Suppressor macrophage treated with lipopolysaccharide for 1 hour (primary cell): ENCODE measurements at places on chromosomes 2 and 18.
A peak's percentile ranks its signal among the peaks of the same experiment; 100 is the strongest.

DNA sequence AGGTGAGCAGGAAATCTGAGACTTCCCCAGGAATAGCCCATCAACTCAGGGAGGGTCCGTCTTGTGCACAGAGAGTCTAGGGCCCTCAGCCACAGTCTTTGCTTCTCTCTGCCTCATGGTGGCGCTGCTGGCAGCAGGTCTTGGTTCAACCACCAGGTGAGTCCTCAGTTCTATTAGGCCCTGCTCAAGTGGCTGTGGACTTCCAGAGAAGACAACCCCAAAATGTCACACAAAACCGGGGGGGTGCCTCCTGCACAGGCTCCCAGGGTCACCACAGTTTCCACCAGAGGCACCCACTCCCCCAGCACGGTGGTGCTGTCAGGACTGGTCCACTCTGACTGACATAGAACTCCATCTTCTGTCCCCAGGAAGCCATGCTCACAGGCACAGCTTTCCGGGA is 2.4 kb upstream of the CHRNG start:
- DNase-seq: no peak

GRCh38 chr2:1812926-1813325 is 68.6 kb upstream of the PXDN start:
- DNase-seq: no peak

DNA sequence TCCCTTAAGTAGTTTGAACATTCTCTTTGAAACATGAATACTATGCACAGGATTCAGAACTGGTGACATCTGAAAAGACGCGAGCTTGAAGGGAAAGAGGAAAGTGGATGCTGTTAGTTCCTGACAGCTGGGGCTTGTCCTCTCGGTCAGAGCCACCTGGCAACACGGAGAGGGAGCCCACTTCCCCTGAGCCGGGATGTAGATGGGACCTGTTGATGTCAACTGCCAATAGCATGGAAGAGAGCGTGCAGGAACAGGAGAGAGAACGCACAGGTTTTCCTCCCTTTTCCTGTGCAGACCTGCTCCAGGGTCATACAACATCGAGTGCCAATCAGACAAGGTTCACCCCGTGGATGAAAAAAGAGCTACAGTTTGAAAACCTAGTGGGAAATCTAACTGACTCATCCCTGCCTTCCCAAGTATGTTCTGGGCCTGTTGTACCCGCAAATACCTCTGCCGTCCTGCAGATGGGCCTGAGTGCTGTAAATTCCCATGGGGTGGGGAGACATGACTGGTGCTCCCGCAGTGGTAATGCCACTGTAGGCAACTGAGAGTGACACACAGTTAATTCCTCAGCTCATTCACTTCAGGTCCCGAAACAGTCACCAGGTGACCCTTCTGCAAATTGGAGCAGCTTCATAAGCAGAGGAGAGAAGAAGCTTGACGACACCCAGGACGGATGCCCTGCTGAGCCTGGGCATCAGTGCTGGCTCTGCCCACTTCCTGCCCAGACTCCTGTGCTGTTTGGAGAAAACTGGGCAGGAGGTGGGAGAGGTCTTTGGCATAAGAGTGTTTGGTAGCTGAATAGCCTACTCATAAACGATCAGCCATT is 13.9 kb upstream of the MBP start:
- no peak for DNase-seq

DNA sequence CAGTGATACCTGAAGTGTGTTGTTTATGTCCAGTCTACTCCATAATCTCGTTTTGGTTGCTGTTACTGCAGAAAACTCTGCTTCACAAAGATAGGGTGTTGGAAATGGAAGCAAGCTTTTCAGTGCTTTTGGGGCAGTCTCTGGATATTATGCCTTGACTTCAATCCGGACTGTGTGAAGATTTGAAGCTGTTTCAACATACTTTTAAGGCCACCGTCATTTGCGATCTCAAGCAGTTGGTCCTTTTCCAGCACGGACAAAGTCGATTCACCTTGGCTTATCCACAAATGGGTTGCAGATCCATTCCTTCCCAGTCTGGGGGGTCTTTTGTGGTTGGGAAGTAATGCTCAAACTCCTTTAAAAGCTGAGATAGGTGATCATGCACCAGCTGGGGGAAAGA is 20.4 kb downstream of the RBKS start:
- no peak for DNase-seq

GRCh38 chr2:55103046-55103445 is 52.8 kb upstream of the RTN4 start:
- peak; percentile 28 for DNase-seq

DNA sequence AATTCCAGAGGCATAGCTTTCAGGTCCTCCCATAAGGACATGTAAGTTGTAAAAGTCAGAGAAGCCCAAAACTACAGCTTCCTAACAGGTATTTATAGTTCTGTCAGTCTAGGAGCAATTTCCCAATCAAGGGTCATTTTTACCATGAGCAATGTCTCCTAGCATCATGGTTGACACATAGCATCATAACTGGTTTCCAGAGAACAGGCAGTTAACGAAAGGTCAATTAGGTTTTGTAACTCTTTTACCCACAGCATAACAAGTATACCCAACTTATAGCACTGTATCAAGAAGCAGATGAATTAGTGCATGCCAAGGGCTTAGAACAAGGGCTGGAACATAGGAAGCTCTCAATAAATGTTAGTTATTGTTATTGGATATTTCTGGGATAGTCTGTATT is 110.1 kb downstream of the MREG start:
- peak; percentile 41 for DNase-seq

- no peak for DNase-seq
Measured at GRCh38 chr2:20551260-20551944, 99.5 kb downstream of the HS1BP3 start.

DNA sequence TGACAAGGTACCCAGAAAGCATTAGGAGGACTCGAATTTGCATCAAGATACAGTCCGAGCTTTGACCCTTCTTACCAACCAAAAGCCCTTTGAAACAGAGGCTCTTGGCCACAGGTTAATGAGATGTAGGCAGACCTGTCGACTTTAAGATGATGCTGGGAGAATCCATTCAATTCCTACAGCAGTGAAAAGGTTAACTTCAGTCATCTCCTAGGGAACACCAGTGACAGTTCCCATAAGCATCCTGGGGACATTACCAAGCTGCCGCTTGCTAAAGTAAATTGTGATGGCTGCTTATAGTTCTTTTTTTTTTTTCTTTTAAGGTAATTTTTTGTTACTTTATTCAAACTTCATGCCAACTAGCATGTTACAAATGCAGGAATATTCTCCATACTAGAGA is 379.3 kb downstream of the SOX11 start:
- DNase-seq: no peak

- no peak for DNase-seq
Measured at GRCh38 chr2:108407864-108408729, 30.3 kb downstream of the SULT1C4 start.

DNA sequence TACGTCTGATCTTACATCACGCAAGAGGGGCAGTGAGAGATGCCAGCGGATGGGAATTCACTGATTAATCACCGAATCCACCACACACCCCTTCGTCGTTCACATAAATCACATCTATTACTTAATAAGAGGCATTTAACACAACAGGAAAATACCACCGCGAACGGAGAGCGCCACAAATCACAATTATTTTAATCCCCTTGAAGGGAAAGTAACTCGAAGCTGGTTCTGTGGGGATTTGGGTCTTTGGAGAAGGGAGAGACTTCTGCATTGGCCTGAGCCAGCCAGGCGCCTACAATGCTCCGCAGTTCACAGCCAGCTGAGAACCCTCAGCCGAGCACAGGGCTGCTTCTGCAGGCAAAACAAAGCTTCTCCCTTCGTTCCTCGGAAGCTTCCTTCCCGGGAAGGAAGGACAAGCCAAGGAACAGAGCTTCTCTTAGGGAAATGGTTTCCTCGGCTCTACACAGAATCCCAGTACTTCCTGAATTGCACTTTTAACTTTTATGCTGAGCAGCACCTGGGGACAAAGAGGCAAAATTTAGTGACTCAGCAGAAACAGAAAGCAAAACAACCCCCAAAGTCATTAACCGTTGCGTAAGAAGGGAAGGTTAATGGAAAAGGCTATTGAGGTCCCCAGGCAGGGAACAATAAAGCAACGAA is at the start of gene LRP1B:
LRP1B (minus strand) TSS at position 7 of the 660 bp plus-strand sequence. CDS start 287 bp downstream, outside the sequence.
- DNase-seq: peak; percentile 3

- DNase-seq: no peak
Measured at GRCh38 chr2:3535467-3535793, 16.1 kb upstream of the ADI1 start.

DNA sequence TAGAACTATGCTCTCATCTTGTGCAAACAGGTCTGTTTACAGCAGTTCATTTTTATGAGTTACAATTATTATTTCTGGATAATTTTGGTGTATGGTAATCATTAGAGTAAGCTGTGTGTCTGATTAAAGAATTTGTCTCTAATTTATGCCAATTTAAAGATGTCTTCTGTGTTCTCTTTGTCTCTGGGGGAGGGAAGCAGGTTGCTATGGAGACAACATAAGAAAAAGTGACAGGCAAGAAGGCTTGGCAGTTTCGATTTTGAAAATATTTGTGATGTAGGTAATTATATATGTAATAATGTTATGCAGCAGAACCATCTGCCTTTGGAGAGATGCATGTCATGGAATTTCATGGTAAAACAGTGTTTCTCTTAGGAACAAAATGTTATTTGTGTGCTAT is 78.2 kb downstream of the SH3RF3 start:
- DNase-seq: no peak

- DNase-seq: no peak
Measured at GRCh38 chr2:46999857-47000678, 84.5 kb upstream of the MCFD2 start.

DNA sequence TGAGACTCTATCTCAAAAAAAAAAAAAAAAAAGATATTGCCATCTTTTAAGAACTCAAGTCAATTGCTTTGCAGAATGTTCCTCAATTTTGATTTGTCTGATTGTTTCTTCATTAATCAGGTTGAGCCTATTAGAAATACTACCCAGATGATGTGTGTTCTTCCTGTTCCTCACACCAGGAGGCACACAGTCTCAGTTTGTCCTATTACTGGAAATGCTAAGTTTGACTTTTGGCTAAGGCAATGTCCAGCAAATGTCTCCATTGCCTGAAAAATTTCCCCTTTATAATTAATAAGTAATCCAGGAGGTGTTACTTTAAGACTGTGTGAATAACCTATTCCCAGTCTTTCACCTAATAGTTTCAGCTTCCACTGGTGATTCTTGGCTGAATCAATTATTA is 28.4 kb downstream of the BOLA3 start:
- peak; percentile 19 for DNase-seq

- DNase-seq: no peak
Measured at GRCh38 chr2:6835467-6835866, 30.2 kb downstream of the CMPK2 start.

GRCh38 chr2:239393388-239393940 is 7.4 kb downstream of the HDAC4 start:
- DNase-seq: no peak

- DNase-seq: no peak
Measured at GRCh38 chr2:107777974-107778373, 48.7 kb upstream of the RGPD4 start.

DNA sequence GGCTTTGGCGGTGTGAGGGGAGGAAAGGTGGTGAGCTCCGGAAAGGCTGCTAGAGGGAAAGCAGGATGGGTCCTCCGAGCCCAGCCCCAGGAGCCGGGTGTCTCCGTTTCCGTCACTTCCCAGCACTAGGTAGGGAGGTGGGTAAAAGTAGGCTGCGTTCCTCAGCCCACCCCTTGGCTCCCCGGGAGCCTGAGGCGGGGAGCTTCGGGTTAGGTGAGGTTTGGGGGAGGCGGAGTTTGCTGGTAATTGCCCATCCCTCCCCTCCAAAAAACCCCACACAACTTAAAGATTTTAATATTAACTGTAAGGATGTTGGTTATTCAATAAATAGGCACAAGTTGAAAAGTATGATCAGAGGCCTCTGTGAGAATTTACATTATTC is 552 bp upstream of the ATF2 start:
- no peak for DNase-seq

- DNase-seq: no peak
Measured at GRCh38 chr2:140998017-140998416, 1132.8 kb downstream of the LRP1B start.

- no peak for DNase-seq
Measured at GRCh38 chr2:205975082-205975949, 110.7 kb downstream of the INO80D start.

- DNase-seq: no peak
Measured at GRCh38 chr18:51480407-51481261, 283.2 kb upstream of the MEX3C start.

- no peak for DNase-seq
Measured at GRCh38 chr18:12779043-12779442, 76.2 kb downstream of the PSMG2 start.

DNA sequence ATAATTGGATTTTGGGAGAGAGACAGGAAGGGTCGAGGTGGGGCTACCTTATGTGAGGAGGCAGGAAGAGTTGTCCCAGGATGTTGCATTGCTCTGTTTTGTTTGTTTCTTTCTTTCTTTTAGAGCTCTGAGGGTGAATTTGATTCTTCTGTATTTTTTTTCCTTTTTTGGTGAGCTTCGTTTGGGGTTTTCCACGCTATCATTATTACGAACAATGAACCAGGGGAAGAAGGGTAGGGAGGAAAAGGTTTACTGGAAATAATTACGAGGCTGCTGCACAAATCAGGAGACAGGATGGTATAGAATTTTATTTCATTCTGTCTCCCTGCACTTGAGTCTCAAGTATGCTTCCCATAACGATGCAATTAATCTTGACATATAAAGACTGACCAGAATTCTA is 51.4 kb upstream of the ZNF516 start:
- peak; percentile 56 for DNase-seq

DNA sequence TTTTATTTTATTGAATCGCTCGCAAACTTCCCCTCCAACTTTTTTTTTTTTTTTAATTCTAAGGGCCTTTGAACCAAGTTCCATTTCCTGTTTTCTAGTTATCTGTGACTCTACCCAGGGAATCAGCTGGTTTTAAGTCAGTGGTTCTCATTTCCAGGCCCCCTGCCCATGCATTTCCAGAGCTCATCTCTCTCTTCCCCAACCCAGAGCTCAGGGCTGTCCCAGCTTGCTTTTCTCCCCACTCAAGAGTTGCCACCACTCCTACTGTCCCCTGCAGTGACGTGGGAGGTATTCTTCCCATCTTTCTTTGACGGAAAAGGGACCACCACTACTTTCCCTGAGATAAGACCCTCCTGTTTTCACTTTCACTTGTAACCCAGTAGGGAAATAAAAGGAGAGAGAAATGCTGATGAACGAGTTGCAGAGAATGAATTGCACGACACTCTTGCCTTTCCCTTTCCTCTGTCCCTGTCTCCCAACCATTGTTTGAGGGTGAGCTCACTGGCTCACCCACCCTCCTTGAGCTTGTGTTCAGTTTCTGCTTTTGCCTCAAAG is 42.1 kb downstream of the TET3 start:
- peak; percentile 76 for DNase-seq

- DNase-seq: no peak
Measured at GRCh38 chr2:220280736-220281135, 653.3 kb downstream of the SLC4A3 start.

GRCh38 chr2:174753038-174753633 is 11.1 kb downstream of the CHRNA1 start:
- DNase-seq: peak; percentile 34

DNA sequence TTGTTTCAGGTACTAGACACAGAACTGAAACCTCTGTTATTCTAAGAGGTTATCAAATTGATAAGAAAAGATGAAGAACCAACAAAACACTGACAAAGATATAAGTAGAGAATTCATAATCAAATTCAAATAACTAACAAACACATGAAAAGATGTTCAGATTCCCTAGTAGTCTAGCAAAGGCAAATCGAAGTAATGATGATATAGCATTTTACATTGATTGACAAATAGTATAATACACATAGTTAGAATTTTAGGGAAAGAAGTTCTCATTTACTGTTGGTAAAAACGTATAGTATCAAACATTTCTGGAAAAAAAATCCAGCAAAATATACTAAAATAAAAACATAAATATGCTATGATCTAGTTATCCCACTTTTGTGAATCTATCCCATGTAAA is 50.6 kb downstream of the DNAH7 start:
- DNase-seq: no peak
